ENCODE measurements at places on chromosomes 16 and 17.

DNA sequence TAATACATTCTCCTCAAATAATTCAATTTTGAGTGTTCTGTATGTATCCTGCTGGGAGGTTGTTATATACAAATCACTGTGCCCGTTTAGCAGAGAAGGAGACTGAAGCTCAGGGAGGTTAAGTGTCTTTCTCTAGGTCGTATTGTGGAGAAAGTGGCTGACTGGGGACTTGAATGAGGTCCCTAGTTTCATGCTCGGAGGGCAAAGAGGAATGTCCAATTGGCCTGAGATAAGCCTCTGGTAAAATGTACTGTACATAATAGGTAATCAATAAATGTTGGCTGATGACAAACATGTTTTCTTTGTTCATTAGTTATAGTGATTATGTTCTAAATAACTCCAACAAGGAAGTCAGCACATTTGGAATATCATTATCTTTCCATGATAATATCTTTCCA lies 442.6 kb downstream of the UTP18 start:
- DNase-seq: no peak

DNA sequence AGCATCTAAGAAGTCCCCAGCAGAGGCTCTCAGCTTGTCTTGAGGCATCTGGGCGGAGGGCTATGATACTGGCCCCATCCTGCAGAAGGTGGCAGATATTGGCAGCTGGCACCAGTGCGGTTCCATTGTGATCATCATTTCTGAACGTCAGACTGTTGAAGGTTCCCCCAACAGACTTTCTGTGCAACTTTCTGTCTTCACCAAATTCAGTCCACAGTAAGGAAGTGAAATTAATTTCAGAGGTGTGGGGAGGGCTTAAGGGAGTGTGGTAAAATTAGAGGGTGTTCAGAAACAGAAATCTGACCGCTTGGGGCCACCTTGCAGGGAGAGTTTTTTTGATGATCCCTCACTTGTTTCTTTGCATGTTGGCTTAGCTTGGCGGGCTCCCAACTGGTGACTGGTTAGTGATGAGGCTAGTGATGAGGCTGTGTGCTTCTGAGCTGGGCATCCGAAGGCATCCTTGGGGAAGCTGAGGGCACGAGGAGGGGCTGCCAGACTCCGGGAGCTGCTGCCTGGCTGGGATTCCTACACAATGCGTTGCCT lies at the start of gene CIITA:
CIITA (plus strand) TSS at position 404 of the 543 bp plus-strand sequence; CDS start at position 533, 129 bp downstream.
- peak; percentile 23 for DNase-seq

GRCh38 chr17:798246-798645 lies 16.1 kb downstream of the MRM3 start:
- no peak for DNase-seq

DNA sequence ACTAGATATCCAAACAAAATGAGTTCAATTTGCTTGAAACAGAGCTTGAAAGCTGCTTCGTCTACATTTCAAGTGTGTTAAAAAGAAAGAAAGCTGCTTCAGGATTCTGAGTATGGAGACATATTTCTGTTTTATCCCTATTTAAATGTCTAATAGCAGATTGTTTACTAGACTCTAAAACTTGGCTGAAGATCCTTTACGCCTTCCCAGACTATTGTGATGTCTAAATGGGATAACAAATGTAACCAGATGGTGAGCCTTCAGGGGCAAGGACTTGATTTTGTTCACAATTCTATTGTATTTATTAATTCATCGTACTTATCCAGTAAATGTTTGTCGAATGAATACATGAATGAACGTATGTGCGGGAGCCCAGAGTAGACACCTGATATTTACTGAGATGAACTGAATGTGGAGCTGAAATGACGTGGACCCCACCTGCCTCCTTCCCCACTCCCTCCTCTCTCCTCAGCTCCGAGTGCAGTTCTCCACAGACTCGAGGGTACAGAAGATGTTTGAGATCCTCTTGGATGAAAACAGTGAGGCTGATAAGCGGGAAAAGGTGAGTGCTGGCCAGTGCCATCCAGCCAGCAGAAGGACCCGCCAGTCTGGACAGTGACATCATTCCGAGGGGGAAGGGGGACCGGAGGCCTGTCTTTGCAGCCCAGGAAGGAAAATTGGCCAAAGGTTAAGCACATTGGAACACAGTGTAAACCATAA lies 5.0 kb downstream of the UNC45B start:
- no peak for DNase-seq

DNA sequence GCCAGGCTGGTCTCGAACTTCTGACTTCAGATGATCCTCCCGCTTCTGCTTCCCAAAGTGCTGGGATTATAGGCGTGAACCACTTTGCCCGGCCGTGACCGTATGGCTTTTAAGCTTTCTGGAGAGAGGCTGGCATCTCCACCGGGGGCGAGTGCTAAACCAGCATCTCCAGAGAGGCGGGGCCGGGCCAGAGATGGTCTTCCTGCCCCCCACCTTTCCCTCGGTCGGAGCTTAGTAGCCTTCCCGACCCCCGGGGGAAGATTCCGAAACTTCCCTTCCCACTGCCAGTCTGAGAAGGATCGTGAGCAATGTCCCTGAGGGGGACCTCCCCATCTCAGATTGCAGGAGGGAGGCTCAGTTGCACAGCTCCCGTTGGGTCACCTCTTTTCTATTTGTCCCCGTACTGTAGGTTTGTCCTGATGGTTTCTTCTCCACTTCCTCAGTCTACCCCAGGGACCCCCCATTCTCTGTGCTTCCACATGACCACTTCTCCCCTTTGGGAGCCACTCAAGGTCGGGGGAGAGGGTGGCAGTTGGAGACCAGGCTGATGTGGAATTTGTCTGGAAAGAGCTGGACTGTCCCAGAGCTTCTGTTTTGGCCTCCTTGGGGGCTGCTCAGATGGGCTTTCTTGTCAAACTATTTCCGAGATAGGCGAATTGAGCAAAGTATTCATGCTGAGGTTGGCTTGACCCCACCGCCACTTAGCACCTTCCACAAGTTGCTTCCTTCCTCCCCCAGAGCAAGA lies 18.2 kb downstream of the IGF2BP1 start:
- no peak for DNase-seq

- no peak for DNase-seq
Observed at GRCh38 chr17:55601874-55602364, 90.7 kb upstream of the SMIM36 start.

DNA sequence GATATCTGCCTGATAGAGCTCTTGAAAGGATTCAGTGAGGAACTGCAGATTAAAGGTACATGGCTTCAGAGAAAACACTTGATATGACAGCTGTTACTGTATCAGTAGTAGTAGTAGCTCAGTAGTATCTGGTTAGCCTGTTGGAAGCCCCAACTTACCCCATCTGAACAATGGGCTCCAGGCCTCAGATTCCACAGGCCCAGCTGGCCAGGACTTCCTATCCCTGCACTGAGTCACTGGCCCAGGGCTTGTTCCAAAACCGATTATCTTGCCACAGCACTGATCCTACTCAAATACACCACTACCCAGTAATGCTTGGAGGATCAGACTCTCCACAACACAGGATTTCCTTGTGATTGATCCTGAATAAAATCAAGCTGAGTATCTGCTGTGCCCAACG lies 32.6 kb downstream of the DCUN1D3 start:
- DNase-seq: no peak

- no peak for DNase-seq
Observed at GRCh38 chr17:10613775-10614513, 43.2 kb downstream of the MYH3 start.

GRCh38 chr17:55728833-55729232 lies 6.2 kb upstream of the TMEM100 start:
- DNase-seq: no peak

Measured in stimulated activated CD8-positive, alpha-beta memory T cell treated with anti-CD3 and anti-CD28 coated beads, Interleukin-4, amount 100 ng/mL, for 1 hour (primary cell).